ENCODE measurements at places on chromosomes 3 and 15.

DNA sequence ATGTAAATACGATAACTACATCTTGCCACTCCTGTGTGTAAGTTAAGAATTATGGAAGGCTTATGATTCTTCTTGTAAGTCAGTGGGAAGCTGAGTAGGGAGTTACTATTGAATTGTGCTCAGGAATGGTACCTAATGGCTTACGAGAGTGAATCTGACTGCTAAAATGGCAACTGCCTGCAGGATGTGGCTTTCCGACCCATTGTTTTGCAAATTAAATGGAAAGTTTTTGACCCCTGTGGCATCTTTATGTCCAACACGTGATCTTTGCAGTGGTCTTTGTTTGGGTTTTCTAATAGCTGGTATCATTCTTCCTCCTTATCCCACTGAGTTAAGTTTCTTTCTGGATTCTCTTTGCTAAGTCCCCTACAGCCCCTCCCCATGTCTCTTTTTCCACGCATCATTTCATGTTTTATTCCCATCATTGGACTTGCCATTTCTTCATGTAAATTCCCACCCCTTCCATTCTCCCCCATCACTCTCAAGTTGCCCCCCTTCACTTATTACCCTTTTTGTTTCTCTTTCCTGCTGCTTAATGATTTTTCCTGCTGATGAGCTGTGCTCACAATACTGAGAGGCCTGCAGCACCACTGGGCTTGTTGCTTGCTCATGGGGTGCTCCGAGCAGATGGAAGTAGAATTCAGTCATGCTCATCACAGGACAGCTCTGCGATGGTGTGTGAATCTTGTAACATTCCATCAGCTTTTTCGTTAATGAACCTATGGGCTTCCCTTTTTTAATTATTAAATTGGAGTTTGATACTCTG is 428.2 kb upstream of the IL12A start:
- DNase-seq: no peak

- no peak for DNase-seq
Measured at GRCh38 chr3:66394019-66394752, 106.6 kb downstream of the LRIG1 start.

GRCh38 chr3:56294286-56294685 is 174.0 kb downstream of the ERC2 start:
- no peak for DNase-seq

DNA sequence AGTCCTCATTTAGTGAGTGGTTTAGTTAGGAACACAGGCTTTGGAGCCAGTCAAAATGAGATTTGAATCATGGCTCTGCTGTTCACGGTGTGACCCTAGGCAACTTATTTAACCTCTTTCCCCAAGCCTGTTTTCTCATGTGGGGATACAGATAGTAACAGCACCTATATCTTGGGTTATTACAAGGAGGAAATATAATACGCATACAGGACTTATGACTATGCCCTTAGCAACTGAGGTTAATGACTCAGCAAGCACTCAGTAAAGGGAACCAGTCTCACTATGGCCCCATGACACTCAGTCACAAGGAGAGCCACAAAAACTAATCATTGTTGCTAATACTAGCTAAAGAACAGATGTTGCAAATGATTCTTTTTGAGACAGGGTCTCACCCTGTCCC is 45.9 kb downstream of the SUMF1 start:
- peak; percentile 83 for DNase-seq

DNA sequence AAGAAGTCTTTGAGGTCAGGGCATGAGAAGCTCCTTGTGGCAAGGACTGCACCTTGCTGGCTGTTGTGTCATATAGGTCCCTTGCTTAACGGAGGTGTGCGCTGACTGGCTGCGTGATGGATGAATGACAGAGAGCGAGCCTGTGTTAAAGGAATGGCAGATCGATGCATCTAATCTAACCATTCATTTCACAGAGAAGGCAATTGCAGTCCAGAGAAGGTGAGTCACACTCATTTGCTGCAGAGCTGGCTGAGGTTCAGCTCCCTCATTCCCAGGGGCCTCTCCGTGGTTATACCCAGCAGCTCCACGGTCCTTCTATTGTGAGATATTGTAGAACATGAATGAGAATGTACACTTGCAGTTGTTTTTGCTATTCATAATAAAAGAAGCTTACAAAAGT is 289.3 kb downstream of the EPHB1 start:
- peak; percentile 40 for DNase-seq

DNA sequence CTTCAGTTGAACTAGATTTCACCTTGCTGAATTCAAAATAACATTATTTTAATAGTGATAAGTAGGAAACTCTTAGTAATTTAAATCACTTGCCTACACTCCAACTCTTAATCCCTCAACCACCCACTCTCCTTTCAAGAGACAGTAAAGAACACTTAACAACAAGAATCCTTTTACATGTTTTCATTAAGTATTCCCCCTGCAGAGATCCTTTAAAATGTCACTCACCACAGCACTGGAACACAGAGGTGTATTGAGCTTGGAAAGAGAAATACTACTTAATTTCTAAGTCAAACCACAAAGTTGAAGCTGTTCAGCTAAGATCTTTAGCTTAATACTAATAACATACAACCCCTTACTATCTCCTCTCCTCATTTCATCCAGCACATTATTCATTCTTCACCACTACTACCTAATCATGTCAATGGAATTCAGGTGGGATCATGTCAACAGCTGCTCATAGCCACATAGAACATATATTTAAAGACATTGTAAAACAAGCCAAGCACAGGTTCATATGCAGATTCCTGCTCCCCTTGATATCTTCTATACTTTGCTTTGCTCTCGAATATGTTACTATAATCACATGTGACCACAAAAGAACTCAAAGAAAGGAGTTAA is 40.5 kb downstream of the IMPG2 start:
- DNase-seq: peak; percentile 54

- DNase-seq: peak; percentile 70
Measured at GRCh38 chr3:45659661-45660566, 29.3 kb upstream of the SACM1L start.

DNA sequence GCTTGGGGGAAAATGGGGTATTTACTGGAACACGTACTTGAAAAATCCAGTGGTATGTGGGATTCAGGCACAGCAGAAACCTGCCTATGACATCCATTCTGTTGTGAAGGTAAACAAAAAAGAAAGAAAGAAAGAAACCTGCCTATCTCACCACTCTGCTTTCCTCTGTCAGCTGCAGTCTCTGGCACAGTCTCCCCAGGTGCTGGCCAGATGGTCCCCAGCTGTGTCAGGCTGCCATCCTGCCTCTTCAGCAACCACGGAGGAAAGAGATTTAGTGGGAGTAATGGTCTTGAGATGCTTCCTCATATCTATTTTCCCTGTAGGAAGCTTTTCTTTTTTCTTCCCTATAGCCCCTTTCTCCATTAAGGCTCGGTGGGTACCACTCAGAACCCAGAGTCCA is 2.5 kb upstream of the PXYLP1 start:
- no peak for DNase-seq

DNA sequence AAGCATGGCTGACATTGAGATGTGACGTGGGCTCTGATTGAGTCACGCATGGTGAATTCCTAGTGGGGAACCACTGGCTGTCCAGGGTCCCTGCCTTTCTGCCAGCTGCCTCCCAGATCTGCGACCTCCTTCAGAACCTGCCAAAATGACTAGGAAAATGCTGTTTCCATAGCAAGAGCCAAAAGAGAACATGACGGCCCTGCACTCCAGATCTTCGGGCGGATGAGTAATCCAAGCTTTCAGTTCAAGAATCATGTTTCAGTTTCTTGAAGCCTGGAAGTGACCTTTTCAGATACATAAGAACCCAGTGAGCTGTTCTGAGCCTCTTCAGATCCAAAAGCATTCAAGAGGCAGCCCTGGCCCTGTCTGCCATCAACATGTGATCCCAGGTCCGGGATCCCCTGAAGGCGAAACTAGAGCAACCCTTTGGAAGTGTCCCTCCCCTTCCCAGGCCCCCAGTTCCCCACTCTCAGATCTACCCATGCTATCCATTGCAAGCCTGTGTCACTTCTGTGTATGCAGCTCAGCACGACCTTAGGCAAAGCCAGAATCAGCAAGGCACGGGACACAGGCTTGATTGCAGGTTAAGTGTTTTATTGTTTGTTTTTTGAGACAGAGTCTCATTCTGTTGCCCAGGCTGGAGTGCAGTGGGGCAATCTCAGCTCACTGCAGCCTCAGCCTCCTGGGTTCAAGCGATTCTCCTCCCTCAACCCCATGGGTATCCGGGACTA is 19.7 kb downstream of the ANKRD63 start:
- DNase-seq: no peak

GRCh38 chr3:145893331-145893730 is 267.7 kb downstream of the PLOD2 start:
- DNase-seq: no peak

DNA sequence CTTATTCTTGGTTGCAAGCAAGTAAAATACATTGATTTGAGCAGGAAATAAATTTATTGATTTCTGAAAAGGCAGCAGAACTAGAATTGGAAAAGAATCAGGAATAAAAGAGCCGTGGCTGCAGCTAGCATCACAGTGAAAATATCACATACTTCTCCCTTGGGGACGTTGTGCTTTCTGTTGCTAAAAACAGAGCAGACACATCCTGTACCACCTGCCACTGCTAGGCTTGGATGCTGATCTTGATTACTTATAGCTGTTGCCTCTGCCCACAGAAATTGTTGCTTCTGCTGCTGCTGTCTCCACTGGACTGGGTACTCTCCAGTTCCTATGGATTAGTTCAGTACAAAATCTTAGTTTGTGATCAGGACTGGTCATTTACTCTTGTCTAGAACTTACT is 283.8 kb downstream of the C3orf38 start:
- no peak for DNase-seq

DNA sequence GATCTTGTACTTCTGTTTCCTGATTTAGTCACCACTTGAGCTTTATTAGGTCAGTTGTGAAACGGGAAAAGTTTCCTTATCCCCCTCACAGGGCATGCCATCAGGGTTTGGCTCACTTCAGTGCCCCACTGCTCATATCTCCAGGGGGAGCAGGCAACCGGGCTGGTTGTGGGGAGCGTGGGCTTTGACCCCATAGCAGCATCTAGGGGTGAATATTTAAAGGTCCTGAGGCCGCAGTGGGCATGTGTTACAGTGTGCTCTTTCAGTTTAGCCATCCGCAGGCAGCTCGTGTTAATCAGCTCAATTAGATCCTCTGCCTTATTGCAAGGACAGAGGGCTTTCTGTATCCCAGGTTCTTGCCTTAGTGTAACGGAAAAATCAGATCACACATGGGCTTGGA is 71.9 kb downstream of the MRPL46 start:
- DNase-seq: no peak

- DNase-seq: no peak
Measured at GRCh38 chr15:92392462-92392861, 1.2 kb upstream of the ST8SIA2 start.

DNA sequence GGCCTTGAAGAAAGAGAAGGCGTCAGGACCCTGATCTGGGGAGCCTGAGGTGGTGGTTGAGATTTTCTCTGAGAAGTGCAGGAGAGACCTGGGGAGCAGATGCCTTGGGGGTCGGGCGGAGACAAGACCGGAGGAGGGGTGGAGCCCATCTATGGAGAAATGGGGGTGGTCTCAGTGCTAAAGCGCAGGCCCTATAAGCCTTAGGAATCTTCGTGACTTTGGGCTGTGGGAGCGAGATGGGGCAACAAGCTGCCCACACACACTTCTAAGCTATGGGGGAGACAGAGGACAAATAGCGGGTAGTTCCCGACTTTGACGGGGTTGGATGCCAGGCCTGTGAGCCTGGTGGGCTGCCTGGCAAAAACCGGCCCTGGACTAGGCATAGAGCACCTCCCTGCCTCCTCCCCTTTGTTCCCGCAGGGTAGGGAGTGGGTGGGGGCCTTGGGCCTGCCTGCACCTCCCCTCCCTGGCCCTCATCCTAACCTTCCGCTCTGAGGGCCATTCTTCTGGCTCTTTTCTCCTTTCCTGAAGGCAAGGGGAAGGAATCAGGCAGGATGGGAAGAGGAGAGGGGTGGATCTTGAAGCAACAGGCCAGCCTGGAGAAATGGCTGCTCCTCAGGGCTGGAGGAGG is 880 bp downstream of the NISCH start:
- DNase-seq: peak; percentile 17

GRCh38 chr15:53675832-53676231 is 83.6 kb downstream of the WDR72 start:
- DNase-seq: peak; percentile 22

DNA sequence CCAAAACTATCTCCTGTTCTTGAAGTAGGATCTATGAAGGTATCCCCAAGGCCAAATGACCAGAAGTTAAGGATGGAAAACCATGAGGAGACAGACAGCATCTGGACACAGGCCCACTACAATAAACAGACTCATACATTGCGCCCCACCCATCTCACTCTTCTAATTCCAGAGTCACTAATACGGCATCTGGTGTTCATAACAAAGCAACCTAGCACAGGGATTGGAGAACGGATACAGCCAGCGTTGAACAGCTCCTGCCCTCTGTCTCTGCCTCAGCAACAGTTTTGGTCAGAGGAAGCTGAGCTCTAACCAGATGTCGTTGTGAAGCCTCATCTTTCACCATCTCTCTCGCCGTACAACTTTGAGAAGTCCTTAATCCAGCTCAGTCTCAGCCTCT is 44.5 kb upstream of the CCDC80 start:
- no peak for DNase-seq

GRCh38 chr3:191774485-191774884 is 313.5 kb downstream of the PYDC2 start:
- peak; percentile 92 for DNase-seq

- DNase-seq: no peak
Measured at GRCh38 chr3:14429237-14429636, 26.8 kb downstream of the SLC6A6 start.

DNA sequence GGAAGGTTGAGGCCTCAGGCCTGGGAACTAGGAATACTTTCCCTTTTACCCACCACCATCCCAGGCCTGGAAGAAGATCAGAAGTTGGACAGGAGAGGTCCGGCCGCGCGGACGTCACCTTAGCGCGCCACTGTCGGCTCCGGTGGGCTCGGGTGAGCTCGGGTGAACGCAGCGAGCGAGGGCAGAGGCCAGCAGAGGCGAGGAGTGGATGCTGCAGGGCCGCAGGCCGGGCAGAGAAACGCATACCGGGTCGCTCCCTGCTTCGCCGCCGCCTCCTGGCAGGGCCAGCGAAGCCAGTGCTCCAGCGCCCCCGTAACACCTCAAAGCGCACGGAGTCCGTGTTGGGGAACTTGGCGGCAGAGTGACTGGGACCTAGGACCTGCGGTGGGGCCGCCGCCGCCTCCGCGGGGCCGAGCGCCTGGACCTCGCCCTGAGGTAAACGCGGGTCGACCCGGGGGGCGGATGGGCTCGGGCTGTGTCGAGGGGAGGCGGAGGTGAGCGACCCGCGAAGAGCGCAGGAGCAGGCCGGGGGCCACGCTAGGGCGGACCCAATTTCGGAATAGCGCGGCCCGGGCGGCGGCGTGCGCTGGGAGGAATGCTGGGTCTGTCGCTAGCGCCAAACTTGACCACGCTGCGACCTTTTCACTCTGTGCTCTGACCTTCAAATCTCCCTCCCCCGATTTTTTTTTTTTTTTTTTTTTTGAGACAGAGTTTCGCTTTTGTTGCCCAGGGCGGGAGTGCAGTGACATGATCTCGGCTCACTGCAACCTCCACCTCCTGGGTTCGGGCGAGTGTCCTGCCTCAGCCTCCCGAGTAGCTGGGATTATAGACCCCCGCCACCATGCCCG is 1.6 kb downstream of the CYP11A1 start:
- peak; percentile 43 for DNase-seq
